ENCODE measurements at places on chromosomes 11 and 22.
A peak's percentile ranks its signal among the peaks of the same experiment; 100 is the strongest.

DNA sequence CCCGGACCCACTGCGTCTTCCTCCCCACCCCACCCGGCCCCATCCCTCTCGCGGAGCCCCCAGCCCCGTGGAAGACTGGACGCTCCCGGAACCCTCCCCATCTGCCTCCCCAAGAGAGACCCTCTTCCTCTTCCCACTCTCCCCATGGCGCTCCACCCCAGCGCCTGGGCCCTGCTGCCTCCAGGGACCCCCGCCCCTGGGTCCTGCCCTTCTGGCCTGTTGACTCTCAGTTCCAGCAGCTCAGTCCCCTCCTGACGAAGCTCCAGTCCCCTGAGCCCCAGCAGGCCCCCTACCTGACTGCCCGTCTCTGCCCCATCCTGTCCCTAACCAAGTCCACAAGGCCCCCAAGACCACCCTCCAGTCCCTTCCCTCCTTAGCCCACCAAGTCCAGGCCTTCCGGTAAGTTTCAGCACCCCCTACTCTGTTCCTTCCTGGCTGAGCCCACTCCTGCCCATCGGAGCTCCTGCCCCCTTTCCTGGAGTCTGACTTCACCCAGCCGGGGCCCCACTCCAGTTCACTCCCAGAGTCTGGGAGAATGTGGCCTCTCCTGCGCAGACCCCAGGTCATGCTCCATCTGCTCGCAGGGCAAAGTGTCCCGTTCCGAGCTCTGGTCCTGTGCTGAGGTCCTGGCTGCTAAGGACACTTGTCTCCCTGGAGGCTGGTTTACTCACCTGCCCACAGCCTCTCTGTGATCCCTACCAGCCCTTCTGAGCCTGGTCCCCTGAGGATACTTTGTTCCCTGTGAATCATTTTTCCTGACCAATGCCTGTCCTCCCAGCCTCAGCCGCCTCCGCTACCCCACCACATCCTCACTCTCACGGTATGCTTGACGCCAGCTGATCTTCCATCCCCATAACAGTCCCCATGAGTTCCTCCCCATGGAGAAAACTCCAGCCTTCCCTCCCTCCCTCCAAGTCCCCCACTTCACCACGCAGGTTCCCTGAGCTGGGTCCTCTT, 722 bp downstream of the IFITM10 start:
- peak; percentile 42 for DNase-seq

DNA sequence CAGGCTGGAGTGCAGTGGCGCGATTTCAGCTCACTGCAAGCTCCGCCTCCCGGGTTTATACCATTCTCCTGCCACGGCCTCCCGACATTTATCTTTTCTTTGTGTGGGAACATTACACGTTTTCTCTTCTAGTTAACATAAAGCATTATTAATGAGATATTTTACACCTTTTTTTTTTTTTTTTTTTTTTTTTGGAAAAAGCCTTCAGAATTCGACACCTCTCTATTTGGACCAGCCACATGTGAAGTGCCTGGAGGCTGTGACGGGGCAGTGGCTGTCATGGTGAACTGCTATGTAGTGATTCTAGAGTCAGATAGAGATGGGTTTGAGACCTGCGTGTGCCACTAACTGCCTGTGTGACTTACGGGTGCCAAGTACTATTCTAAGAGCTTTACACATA, 64.3 kb downstream of the SMIM38 start:
- no peak for DNase-seq

DNA sequence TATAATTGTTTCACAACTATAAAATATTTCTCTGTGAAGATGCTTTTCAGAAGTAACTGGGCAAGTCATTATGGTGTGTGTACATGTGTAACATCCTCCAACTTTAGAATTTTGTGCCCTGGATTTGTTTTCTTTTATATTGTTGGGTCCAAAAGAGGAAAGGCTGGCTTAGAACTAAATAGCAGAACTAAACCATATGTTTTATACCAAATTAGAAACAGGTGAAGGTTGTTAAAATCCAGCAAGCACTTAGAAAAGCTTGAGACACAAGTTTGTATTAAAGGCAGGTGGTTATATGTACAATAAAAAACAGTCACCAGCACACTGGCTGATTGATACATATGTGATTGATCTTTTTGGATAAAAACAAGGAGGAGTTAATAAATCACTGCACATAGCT, 158.5 kb downstream of the WNT11 start:
- no peak for DNase-seq

DNA sequence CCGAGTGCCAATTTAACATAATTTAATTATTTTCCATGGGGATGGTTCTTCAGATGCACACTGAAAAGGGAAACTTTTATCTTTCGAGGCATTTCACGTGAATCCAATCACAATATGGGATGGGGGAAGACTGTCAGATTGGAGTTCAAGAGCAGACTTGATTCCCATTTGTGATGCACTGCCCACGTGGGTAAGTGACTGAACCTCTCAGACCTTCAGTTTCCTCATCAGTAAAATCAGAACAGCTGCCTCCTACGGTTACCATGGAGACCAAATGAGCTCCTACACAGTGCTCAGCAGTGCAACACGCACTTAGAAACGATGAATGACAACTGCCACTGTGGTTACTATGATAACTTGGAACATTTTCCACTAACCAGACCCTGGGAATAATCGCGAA, 21.7 kb downstream of the KIAA0930 start:
- no peak for DNase-seq

- no peak for DNase-seq
Observed at GRCh38 chr22:42817556-42817955, 39.5 kb downstream of the ARFGAP3 start.

GRCh38 chr11:91194546-91194945, 971.7 kb upstream of the CHORDC1 start:
- no peak for DNase-seq

GRCh38 chr22:50485221-50486131, 1.2 kb upstream of the MIOX start:
- DNase-seq, result no peak

GRCh38 chr11:47864901-47865300, 16.8 kb upstream of the NUP160 start:
- no peak for DNase-seq

- no peak for DNase-seq
Observed at GRCh38 chr11:128597209-128597608, 9.9 kb upstream of the ETS1 start.

GRCh38 chr22:39253435-39254070, 8.8 kb upstream of the PDGFB start:
- DNase-seq, result peak; percentile 81

- DNase-seq, result no peak
Observed at GRCh38 chr11:76564364-76564763, 106.2 kb downstream of the LRRC32 start.

DNA sequence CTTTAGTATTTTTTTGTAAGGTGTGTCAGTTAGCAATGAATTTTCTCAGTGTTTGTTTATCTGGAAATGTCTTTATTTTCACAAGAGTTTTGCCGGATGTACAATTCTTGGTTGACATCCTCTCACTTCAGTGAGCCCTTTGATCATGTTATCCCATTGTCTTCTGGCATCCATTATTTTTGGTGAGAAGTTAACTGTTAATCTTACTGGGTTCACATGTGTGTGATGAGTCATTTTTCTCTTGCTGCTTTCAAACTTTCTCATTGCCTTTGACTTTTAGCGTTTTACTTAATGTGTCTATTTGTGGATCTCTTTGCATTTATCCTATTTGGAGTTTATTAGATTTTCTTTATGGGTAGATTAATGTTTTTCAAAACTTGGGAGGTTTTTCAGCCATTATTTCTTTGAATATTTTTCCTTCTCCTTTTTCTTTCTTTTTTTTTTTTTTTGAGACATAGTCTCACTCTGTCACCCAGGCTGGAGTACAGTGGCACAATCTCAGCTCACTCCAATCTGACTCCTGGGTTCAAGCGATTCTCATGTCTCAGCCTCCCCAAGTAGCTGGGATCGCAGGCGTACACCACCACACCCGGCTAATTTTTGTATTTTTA, 100.5 kb upstream of the RRM1 start:
- DNase-seq, result peak; percentile 40

DNA sequence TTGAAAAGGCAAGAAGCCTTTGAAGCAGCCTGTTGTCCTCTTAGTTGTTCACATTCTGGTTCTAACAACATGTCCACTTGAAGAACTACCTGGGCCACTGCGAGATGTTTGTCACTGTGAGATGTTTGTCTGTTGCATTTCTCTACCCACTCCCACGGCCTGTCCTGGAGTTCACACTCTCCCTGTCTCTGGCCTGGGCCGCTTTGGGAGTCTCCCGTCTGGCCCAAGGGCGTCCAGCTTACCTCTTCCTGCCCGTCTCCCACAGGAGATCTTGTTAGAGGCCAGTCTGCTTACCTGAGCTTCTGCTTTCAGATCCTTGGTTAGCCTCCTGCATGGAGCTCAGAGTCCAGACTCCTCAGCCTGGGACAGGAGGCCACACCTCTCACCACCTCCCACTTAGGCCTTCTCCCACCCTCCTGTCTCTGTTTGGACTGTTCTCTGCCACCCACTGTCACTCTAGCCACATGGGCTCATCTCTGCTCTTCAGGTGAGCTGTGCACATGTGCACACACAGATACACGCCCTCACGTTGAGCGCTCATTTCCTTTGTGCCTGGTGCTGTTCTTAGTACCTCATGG, 66.0 kb downstream of the TBC1D22A start:
- DNase-seq, result peak; percentile 17

DNA sequence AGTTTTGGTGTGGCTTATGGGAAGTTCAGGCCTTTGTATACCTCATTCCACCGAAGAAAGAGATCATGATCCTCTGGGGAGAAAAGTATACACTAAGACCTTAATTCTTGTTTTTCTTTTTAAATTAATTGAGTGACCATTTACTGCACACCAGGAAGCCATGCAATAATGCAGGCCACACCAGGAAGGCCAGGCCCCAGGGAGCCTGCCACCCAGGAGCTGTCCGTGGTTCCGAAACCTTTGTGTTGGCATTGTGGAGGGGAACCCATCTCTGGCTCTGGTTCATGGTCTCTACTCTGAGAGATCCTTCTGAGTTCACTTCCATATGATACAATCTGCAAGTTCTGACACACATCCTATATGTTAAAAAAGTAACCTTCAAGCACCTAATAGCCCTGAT, 291.8 kb downstream of the MIAT start:
- DNase-seq, result no peak

DNA sequence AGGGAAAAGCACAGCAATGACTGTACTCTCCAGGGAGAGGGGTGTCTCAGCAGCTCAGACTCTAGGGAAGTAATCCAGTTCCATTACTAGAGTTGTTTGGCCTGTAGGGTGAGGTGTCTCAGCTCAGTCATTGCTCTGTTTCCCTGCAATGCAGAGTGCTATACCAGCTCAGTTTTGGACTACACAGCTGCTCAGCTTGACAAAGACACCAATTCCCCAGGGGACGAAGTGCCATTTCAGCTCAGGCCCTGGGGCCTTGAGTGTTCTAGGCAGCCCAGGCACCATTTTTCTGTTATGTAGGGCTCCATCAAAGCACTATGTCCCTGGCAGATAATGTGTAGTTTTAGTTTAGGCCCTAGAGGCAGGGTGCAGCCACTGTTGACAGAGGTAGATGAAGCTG, 18.2 kb downstream of the CALCB start:
- DNase-seq, result no peak

- DNase-seq, result peak; percentile 50
Observed at GRCh38 chr11:128904656-128905344, 13.6 kb downstream of the KCNJ5 start.

GRCh38 chr11:33052231-33052630, 12.9 kb downstream of the TCP11L1 start:
- no peak for DNase-seq

- no peak for DNase-seq
Observed at GRCh38 chr22:30483169-30483568, 11.4 kb upstream of the SEC14L3 start.

GRCh38 chr11:4886186-4886585, 4.5 kb downstream of the OR51T1 start:
- no peak for DNase-seq

DNA sequence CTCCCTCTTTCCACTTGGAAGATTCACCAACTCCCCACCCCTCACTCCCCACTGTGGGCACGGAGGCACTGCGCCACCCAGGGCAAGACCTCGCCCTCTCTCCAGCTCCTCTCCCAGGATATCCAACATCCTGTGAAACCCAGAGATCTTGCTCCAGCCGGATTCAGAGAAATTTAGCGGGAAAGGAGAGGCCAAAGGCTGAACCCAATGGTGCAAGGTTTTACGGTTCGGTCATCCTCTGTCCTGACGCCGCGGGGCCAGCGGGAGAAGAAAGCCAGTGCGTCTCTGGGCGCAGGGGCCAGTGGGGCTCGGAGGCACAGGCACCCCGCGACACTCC, 397 bp upstream of the CD44 start:
- no peak for DNase-seq

GRCh38 chr11:122681070-122681469, 25.5 kb downstream of the UBASH3B start:
- DNase-seq, result no peak

DNA sequence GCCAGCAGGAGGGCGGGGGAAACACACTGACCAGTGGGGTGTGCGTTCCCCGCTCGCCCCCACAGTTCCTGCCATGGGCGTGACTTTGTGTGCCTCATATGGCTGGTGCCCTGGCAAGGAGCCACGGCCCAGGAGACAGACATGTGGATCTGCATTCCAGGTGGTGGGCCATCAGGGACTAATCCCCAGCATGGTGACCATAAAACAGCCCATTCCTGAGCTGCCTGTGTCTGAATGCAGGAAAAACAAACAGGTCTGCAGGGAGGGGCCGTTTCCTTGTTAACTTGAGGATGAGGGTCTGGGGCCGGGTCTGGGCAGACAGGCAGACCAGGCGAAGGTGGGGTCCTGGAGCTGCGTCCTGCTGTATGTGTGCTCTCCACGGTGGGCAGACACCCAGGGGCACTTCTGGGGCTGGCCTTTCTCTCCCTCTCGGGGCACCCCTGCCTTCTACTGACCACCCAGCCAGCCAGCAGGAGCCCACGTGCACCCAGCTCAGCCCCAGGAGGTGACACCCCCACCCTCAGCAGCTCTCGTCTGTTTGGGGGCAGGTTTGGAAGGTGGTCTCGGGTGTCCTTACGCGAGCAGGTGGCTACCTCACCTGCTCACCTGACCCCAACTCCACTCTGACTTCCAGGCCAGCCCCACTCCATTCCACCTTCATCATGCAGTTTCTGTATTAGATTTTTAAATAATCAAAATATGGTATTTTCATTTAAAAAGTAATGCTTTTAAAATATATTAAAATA, 120.3 kb downstream of the KCNQ1OT1 start:
- DNase-seq, result no peak

DNA sequence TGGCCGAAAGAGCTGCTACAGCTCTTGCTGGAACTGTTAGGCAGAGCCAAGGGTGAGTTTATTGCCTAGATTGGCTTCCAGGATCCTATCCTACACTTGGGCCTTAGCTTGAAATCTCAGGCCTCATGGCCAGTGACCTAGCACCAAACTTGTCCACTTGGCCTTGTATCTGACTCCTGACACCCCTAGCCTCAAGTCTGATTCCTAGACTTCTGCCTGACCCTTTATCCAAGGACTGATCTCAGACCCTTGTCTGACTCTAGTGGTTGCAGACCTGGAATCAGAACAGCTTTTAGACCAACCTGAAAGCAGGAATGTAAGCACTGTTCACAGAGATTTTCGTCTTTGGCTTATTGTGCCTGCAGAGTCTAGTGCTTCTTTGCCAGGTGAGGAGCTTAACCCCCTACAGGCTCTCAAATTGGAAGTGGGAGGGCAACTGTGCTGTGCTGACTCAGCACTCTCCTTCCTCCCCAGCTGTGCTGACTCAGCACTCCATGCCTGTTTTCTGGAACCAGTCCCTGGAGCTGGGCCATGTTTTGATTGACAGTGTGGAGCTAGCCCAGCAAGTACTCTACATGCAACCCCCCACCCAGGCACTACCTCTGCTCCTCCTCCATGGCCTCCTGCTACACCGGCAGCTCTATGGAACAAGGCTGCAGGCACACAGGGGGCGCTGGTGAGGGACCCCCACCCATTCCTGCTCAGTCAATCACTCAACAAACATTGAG, 35.1 kb downstream of the RRP8 start:
- peak; percentile 24 for DNase-seq

- DNase-seq, result no peak
Observed at GRCh38 chr22:48076008-48076407, 1313.6 kb downstream of the TBC1D22A start.
